ENCODE measurements at places on chromosomes 16 and 17.

- DNase-seq: no peak
Measured at GRCh38 chr16:81836279-81837054, 57.4 kb downstream of the PLCG2 start.

GRCh38 chr16:11552440-11552839 lies 34.3 kb downstream of the LITAF start:
- no peak for DNase-seq

GRCh38 chr16:12091569-12092543 lies 115.3 kb downstream of the SNX29 start:
- no peak for DNase-seq

DNA sequence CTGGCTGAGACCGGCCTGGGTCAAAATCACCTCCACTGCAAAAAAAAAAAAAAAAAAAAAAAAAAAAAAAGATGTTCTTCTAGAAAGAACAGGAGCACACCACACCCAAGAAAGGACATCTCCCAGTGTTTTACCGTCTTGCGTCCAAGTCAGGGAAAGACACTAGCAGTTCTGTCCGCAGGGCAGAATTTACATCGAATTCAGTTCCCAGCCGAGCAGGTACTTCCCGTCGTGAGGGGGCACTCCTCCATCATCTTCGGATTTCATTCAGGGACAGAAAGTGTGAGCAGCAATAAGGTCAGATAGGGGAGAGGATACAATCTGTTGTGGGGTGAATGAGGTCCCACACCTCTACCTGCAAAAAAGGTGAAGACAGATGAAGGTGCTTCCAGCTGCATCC lies 574.7 kb downstream of the KCNJ18 start:
- no peak for DNase-seq

Data from T-helper 17 cell (primary cell).